GM23338 (cell line): ENCODE measurements at places on chromosomes 7 and 10.

- DNase-seq = no peak
These were observed 20.4 kb upstream of the TBRG4 start for GRCh38 chr7:45131891-45132290.

GRCh38 chr7:22442187-22442881 lies 57.7 kb downstream of the STEAP1B start:
- DNase-seq = peak; percentile 24

GRCh38 chr7:42506097-42506496 lies 269.1 kb upstream of the GLI3 start:
- no peak for DNase-seq

DNA sequence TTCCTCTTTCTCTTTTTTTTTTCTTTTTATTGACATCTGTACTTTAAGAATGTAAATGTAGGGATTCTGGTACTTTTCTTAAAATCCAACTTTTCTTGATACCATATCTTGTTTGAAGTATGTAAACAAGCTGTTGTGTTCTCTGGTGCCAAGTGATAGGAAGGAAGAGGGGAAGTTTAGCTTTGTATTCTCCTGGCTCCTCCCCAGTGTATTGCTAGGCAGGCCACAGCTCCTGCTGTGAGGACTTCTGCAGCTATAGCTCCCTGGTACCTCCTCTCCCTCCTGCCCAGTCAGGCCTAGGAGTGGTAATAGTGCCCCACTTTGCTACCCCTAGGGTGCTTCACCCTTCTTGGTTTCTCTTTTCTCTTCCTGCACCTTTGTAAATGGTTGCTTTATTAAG lies 45.3 kb upstream of the SP8 start:
- peak; percentile 37 for DNase-seq

DNA sequence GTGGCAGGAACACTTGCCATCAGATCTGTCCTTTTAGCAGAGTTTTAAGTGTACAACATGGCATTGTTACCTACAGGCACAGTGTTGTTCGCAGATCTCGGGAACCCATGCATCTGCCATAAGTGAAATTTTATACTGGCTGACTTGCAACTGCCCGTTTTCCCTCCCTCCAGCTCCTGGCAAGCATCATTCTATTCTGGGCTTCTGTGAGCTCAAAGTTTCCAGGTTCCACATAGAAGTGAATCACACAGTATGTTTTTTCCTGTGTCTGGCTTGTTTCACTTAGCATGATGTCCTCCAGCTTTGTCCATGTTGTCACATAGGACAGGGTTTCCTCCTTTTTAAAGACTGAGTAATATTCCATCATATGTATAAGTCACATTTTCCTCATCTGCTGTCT lies 56.6 kb downstream of the C10orf143 start:
- no peak for DNase-seq

GRCh38 chr10:111146025-111146640 lies 69.3 kb downstream of the ADRA2A start:
- DNase-seq = no peak

DNA sequence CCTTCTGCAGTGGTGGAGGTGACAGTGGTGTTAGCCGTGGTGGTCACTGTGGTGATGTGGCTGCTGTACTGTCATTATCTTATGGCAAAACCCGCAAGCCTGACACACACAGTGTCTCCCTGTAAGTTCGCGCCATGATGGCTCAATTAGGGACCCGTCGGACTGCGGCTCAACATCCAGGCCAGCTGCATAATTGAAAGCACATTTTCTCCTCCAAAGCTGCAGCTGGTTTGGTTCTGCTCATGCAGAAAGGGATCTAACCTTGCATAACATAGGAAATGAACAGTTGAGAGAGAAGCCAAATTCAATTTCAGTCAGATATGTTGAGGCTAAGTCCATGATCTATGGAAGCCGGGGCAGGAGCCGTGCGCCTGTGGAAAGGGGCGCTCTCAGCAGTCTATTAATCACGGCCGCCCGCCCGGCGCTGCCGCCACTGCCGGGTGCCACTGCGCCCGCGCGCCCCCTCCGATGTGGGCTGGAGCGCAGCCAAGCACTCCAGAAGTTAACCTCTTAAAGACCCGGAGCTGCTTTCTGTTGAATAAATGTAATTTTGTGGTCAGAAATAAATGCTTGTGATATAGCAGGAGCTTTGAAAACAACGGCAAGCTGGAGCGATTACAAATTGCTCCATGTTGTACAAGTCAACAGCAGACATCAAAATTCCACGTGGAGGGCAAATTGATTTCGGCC lies 227.7 kb downstream of the CUX1 start:
- DNase-seq = no peak

DNA sequence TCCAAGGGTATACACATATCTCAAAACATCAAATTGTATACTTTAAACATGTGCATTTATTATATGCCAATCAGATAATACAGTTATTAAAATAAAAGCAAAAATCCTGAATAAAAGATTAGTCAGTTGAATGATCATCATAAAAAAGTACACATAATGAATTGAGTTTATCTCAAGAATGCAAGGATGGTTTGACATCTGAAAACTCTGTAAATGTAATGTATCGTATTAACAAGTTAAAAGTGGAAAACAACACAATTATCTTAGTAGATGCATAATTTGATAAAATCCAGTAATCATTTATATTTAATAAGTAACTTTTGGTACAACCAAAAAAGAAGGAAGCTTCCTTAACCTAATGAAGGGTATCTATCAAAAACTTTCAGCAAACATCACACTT lies 86.6 kb downstream of the COL28A1 start:
- DNase-seq = no peak

DNA sequence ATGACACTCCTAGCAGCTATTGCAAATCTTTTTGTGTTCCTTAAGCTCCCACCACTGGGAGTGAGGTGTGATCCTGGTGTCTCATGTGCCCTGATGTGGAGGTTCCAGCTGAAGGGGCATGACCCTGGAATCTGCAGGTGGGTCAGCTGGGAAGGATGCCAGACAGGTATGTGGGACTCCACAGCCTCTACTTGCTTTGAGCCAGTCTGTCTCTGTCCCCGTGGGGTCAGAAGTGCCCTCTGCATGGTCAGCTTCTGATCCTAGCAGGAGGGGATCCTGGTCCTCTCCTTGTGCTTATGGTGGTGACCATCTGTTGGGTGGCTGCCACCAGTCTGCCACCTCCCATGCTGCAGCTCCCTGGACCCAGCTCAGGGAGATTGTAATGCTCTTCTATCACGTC lies 51.1 kb upstream of the COMTD1 start:
- no peak for DNase-seq

- no peak for DNase-seq
These were observed 107.0 kb downstream of the LARP4B start for GRCh38 chr10:824497-824896.

DNA sequence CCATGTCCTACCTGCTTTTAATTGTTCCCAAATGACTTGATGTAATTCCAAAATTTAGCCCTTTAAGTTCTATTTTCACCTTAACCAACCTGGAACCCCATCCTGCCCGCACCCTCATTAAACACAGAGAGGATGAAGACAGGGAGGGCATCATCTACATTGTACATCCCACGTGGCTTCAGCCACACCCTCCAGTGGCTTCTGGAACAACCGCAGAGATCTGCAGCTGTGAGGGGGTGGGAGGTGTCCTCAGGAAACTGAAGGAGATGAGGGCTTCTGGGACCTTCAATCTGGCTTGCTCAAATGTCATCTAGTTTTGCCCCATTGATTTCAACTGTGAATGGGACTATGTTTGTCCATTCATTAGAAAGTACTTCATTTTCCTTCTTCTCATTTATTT lies 39.0 kb downstream of the AKR1B1 start:
- DNase-seq = no peak

DNA sequence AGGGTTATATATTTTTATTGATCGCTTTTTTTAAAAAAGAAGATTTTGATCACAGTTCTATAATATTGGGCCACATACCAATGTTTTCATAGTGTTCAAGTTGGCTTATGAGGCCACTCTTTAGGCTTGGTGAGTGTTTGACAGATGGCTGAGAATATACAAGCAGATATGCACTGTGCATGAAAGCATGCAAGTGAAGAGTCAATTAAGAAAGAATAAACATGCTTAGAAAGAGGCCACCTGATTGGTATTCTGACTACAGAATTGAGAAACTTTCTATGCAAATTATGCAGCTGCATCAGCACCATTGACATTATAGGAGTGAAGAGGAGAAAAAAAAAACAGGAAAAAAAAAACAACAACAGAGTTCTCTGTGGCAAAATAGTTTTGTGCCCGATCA lies 39.9 kb downstream of the CABCOCO1 start:
- DNase-seq = no peak

DNA sequence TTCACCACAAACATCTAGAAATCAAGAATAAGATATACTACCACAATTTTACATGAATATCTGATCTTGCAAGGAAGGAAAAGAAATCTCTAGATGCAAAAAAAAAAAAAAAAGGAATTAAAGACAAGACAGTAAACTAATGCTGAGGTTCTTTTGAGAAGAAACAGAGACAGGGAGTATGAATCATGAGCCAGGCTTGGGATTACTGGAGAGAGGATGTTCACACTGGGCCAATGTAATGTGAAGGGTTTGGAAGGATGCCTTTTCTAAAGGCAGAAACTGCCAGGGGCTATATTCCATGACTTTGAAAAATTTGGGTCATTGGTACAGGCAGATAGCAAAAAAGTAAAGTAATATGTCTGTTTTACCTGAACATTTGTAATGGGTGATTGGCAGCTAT lies 573.0 kb upstream of the IGFBP3 start:
- DNase-seq = no peak

- no peak for DNase-seq
These were observed 104.8 kb downstream of the JAZF1 start for GRCh38 chr7:28075674-28076358.
